A549 treated with Hydrocortisone at 1 μM for 4 hours (cell line): ENCODE measurements at places on chromosomes 6 and 20. TPM values are rescaled to one million over a fixed set of nuclear protein-coding genes. Genes with fewer than 3 reads are reported as not detected.

NKX2-2 gene
- not detected in 5 replicates for total RNA-seq

SLC17A3 gene
- 0.70 to 1.1 TPM (median 1.0 TPM) in 5 replicates for total RNA-seq

GPR6 gene
- total RNA-seq: not detected in 5 replicates

TAGAP gene
- not detected in 5 replicates for total RNA-seq

IMPG1 gene
- not detected in 5 replicates for total RNA-seq

PLEKHG1 gene
- total RNA-seq: 0.32 to 1.3 TPM (median 0.58 TPM) in 5 replicates

CST11 gene
- total RNA-seq: not detected in 5 replicates

RIPOR2 gene
- 0.37 to 0.73 TPM (median 0.43 TPM) in 5 replicates for total RNA-seq

PRDM13 gene
- total RNA-seq: 0.71 to 1.1 TPM (median 0.83 TPM) in 5 replicates

PPIL6 gene
- total RNA-seq: 2.9 to 3.8 TPM (median 3.1 TPM) in 5 replicates

EPB41L2 gene
- total RNA-seq: 29.5 to 45.7 TPM (median 34.0 TPM) in 5 replicates

TCFL5 gene
- 2.8 to 4.6 TPM (median 4.0 TPM) in 5 replicates for total RNA-seq

F13A1 gene
- total RNA-seq: not detected in 5 replicates

SNRNP48 gene
- total RNA-seq: 8.4 to 11.0 TPM (median 10.2 TPM) in 5 replicates

NOX3 gene
- total RNA-seq: not detected in 5 replicates

DNMT3B gene
- 3.1 to 4.3 TPM (median 4.2 TPM) in 5 replicates for total RNA-seq

CASS4 gene
- total RNA-seq: 0.02 to 0.12 TPM in 2 of 5 replicates, not detected in the others

PRKN gene
- total RNA-seq: 0.03 to 0.08 TPM in 2 of 5 replicates, not detected in the others

HTR1E gene
- total RNA-seq: not detected in 5 replicates

HLA-DRA gene
- total RNA-seq: not detected in 5 replicates

CAGE1 gene
- total RNA-seq: not detected in 5 replicates

TBC1D7 gene
- total RNA-seq: 24.4 to 28.3 TPM (median 27.2 TPM) in 5 replicates

BMP6 gene
- total RNA-seq: 13.4 to 20.4 TPM (median 18.7 TPM) in 5 replicates

VWA7 gene
- 1.1 to 1.7 TPM (median 1.5 TPM) in 5 replicates for total RNA-seq

OR2H2 gene
- not detected in 5 replicates for total RNA-seq

DEFB124 gene
- total RNA-seq: 0.38 to 1.1 TPM (median 0.76 TPM) in 3 of 5 replicates, not detected in the others

MUC21 gene
- total RNA-seq: 0.02 TPM in 1 of 5 replicates, not detected in the others

TFAP2C gene
- total RNA-seq: 11.2 to 14.7 TPM (median 13.3 TPM) in 5 replicates

HSPA12B gene
- 0.43 to 0.70 TPM (median 0.54 TPM) in 5 replicates for total RNA-seq

OPRL1 gene
- total RNA-seq: 1.0 to 1.7 TPM (median 1.2 TPM) in 5 replicates

COX4I2 gene
- not detected in 5 replicates for total RNA-seq

OR2J1 gene
- total RNA-seq: not detected in 5 replicates

SLC26A8 gene
- 0.10 TPM in 1 of 5 replicates, not detected in the others for total RNA-seq

HRH3 gene
- not detected in 5 replicates for total RNA-seq

PRICKLE4 gene
- total RNA-seq: 0.70 to 1.2 TPM (median 0.92 TPM) in 5 replicates

SAMD10 gene
- not detected in 5 replicates for total RNA-seq

CCN5 gene
- total RNA-seq: 26.1 to 39.6 TPM (median 26.8 TPM) in 5 replicates

IL17F gene
- not detected in 5 replicates for total RNA-seq

TCF19 gene
- total RNA-seq: 13.7 to 14.9 TPM (median 14.4 TPM) in 5 replicates

SIGLEC1 gene
- 0.02 to 0.03 TPM (median 0.02 TPM) in 3 of 5 replicates, not detected in the others for total RNA-seq

NKAIN2 gene
- total RNA-seq: not detected in 5 replicates

VGLL2 gene
- total RNA-seq: not detected in 5 replicates

GRM1 gene
- total RNA-seq: 0.02 to 0.05 TPM (median 0.02 TPM) in 3 of 5 replicates, not detected in the others

SUMO4 gene
- total RNA-seq: not detected in 5 replicates

COL21A1 gene
- 0.55 to 2.3 TPM (median 0.77 TPM) in 5 replicates for total RNA-seq

CST7 gene
- 0.13 TPM in 1 of 5 replicates, not detected in the others for total RNA-seq
